Stimulated activated CD4-positive, alpha-beta T cell treated with anti-CD3 and anti-CD28 coated beads, Interleukin-1b, Interleukin-23, amount 100 ng/mL, for 24 hours (primary cell): ENCODE measurements at places on chromosomes 4 and X.

- no peak for DNase-seq
Observed at GRCh38 chrX:152601848-152602616, 35.7 kb upstream of the GABRQ start.

DNA sequence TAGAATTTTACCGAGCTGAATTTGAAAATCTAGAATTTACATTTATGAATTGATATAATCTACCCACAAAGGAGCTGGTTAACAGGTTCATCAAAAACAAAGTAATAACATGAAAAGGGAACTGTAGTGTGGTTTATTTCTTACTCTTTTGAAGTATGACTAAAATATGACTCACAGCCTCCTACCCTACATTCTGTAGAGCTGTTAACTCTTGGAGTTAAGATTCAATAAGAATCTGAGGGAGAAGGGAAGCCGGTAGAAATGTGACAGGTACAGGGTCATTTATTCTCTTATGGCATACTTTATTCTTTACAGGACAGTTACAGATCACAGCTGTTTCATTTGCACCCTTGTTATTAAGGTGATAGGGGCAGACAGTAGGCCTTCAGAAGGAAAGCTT is 132.2 kb upstream of the FAM47B start:
- no peak for DNase-seq

DNA sequence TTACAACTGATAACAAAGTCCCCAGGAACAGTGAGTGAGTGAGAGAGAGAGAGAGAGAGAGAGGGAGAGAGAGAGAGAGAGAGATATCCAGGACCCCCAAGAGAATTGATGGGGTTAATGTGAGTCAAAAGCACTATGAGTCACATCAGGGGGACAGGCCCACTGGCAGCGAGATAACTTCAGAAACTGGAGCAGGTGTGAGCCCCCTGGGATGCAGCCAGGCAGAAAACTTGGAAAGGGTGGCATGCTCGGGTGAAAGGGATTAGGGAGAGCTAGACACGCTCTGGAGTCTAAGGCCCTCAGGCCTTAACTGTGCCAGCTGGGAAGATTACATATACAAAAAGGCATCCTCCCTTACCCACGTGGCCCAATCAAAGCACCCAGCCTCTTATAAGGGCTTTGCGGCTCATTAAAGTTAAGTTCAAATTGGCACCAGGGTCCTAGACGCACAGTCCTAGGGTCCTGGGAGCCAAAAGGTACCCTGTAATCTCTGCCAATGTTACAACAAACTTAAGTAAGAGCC is 841 bp downstream of the ACOT9 start:
- no peak for DNase-seq

GRCh38 chr4:89509708-89510281 is 202.2 kb upstream of the GPRIN3 start:
- DNase-seq, result no peak

DNA sequence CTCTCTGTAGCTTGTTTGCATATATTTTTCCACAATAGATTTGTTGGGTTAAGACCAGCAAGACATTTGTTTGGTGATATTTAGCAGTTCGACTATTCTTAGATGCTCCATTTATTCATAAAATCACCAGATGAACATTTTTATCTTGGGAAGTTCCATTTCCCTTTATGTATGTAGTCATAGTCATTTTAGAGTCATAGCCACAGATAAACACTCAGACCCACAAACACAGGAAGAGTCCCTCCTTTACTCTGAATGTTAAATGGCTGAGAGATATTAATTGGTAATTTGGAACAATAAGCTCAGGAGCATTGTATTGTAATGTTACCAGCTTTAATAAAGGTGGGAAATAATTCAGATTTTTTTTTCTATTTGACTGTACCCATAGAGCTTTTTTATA is 1608.7 kb downstream of the STIM2 start:
- DNase-seq, result no peak

- DNase-seq, result no peak
Observed at GRCh38 chrX:77415161-77415560, 32.0 kb upstream of the FGF16 start.

DNA sequence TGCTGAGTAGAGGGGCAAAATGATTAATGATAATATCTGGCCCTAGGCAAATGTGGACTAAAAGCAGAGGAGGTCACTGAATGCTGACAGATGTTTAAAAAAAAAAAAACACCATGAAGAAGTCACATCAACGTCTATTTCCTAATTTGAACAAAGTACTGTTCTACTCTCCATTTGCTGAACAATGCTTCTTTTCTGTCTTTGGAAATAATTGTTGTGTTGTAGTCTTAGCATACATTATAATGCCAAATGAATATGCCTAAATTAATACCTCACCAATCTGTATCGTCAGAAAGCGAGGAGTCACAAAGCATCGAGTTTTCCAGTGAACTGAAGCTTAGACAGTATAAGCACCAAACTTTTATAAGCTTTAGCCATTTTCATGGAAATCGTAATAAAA is 140.9 kb upstream of the JADE1 start:
- no peak for DNase-seq

DNA sequence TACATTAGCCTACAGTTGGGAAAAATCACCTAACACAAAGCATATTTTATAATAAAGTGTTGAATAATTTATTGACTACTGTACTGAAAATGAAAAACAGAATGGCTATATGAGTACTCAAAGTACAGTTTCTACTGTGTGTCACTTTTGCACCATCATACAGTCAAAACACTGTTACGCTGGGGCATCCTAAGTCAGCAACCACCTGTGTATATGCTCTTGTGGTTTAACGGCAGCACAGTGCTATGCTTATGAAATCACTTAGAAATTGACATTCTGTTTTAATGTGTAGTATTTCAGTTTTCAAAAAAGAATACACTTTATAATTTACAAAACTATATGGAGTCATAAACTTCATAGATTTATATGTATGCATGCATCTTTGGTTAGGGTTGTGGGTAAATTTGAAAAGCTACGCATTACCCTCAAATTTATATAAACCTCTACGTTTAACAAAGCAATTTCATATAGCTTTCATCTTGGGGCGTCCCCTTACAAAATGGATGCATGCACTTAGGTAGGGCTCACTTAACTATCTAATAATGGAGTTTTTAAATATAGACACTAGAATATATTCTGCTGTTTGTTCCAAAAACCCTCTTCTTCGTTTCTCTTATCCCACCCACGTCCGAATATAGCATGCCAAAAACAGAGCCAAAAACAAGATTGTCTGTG is 690 bp upstream of the NEIL3 start:
- DNase-seq, result no peak

GRCh38 chrX:13090027-13090338 is 45.6 kb upstream of the FAM9C start:
- no peak for DNase-seq

GRCh38 chr4:26140150-26140898 is 180.5 kb upstream of the RBPJ start:
- DNase-seq, result no peak

GRCh38 chrX:20252381-20253231 is 14.1 kb downstream of the RPS6KA3 start:
- no peak for DNase-seq

- no peak for DNase-seq
Observed at GRCh38 chrX:95063554-95063953, 1389.5 kb downstream of the FAM133A start.

GRCh38 chrX:72271812-72272211 is 5.2 kb downstream of the RPS4X start:
- no peak for DNase-seq

DNA sequence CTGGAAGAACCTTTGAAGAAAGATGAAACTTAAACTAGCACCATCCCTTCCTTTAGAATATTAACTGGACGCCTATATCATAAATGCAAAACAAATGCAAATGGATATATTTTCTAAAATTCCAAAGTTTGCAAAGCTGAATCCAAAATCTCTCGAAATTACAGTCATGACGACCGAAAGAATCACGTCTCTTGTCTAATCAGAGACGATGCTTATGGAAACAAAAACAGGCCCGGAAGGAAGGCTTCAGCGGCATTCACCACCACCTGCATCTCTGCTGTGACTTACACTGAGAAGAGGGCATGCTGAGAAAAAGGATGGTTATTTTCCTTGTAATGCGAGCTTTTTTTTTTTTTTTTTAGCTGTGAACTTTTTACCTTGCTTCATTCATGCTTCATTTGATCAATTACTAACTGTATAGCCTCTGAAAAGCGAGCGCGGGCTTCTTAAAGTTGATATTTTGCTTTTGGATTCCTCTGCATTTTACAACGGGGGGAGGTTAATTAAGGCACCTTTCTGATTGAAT is 209.3 kb downstream of the SOWAHB start:
- DNase-seq, result no peak

DNA sequence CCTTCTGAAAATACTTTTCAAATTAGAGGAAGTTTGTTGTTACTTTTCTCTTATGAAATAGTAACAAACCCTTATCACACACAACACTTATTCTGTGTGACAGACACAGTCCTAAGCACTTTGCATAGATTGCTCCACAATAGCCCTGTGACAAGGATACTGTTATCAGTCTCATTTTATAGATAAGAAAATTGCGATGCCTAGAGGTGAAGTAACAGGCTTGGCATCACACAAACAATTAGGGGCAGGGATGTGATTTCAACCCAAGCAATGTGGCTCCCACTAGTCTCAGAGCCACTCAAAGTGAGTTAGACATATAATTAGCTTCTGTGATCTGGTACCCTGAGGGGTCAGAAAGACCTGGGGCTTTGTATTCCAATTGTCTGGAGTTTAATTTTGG is 339.9 kb downstream of the FBXO8 start:
- DNase-seq, result no peak

- DNase-seq, result no peak
Observed at GRCh38 chr4:69095301-69095731, 958 bp upstream of the UGT2B7 start.

DNA sequence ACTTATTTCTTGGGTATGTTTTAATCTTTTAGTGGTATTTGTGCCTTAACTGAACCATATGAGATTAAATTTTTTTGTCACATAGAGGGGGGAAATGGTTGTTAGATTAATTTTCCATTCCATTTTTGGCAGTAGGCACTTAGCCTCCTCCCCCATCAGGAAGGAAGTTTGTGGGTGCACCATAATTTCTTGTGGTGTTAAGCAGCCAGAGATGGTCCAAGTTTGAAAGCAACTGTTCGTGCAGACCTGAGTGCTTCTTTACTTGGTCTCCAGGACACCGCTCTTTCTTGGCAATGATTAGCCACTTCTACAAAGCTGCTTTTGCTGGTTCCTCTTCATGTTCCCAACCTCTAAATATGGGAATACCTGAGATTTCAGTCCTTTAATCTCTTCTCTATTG is 92.7 kb upstream of the RPL34 start:
- no peak for DNase-seq

- DNase-seq, result no peak
Observed at GRCh38 chr4:156971165-156971675, 379 bp downstream of the PDGFC start.

DNA sequence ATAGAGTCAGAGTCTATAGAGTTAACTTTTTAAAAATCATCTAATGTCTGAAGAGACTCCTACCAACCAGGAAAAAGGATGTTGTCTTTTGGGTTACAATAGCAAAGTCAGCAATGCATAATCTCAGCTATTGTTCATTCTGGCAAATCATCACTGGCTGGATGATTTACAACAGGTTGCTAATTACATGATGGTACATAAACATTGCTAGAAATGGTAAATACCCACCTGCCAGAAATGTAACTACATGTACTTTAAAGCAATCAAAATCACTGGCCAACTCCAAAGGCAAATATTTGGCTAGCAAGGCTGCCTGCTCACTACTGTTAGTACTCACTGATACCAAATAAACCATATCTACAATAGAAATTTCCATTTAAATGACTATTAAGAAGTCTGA is 91.1 kb downstream of the PPP3CA start:
- DNase-seq, result no peak

DNA sequence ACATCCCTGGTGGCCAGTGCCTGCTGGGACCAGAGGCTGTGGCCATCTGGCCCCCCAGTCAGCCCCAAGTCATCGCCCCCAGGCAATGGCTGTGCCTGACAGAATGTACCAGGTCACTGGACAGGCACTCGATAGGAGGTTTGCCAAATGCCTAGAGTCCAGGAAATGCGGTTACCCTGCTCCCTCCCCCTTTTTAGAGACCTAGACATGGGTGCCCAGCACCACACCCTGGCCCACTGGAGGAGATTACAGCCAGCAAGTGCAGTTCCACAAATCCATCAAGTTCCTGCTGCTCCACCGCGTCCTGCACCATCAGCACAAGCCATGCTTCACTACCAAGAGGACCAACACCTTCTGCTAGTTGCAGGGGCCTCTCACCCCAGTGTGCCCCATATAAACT is 16.2 kb upstream of the ZFX start:
- no peak for DNase-seq

GRCh38 chr4:130714006-130714405 is 1618.1 kb downstream of the C4orf33 start:
- DNase-seq, result no peak

- no peak for DNase-seq
Observed at GRCh38 chr4:128521156-128521555, 233.5 kb upstream of the PGRMC2 start.

- DNase-seq, result no peak
Observed at GRCh38 chr4:177287255-177287654, 22.4 kb upstream of the NEIL3 start.

DNA sequence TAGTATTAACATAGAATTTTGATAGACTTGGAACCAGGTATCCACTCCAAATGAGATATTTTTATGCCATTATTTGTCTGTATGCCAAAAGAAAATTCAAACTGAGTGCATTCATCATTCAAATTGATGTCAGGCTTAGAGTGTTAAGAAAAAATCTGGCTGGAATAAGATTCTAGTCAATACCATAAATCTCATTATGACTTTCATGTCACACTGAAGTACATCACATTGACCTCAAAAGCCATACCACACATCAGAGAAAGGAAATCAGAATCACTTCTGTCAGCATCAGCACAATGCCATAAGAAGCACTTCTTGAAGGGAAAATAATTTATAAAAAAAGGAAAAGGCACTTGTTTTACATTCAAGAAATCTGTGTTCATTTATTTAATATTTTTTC is 119.0 kb upstream of the BMP3 start:
- DNase-seq, result no peak

DNA sequence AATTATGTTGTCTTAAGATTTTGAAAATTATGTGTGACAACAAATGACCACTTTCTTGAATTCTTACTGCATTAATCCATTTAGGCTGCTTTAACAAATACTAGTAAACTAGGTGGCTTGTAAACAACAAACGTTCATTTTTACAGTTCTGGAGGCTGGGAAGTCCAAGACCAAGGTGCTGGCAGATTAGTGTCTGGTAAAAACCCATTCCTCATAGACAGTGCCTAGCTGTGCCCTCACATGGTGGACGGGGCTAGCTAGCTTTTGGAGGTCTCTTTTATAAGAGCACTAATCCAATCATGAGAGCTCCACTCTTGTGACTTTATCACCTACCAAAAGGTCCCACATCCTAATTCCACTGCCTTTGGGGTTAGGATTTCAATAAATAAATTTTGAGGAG is 425.8 kb downstream of the SPRY1 start:
- DNase-seq, result no peak

DNA sequence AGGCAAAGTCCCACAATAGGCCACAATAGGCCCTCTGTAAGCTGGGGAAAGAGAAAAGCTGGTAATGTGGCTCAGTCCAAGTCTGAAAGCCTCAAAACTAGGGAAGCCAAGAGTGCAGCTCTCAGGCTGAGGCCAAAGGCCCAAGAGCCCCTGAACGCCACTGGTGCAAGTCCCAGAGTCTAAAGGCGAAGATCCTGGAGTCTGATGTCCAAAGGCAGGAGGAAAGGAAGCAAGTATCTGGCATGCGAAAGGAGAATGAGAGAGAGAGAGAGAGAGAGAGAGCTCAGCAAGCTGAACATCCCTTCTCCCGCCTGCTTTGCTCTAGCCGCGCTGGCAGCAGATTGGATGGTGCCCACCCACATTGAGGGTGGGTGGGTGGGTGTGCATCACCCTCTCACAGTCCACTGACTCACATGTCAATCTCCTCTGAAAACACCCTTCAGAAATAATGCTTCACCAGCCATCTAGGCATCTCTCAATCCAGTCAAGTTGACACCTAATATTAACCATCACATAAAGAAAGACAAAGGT is 30.9 kb upstream of the ELF2 start:
- no peak for DNase-seq
